Articular chondrocyte of knee joint (primary cell): ENCODE measurements at places on chromosomes 4 and X. TPM values are rescaled to one million over a fixed set of nuclear protein-coding genes. Genes with fewer than 3 reads are reported as not detected.

The UGT8 gene
- total RNA-seq, result not detected in 2 replicates

The MAGIX gene
- 2.8 and 3.1 TPM in 2 replicates for total RNA-seq

The LANCL3 gene
- 0.78 and 1.3 TPM in 2 replicates for total RNA-seq

The GLUD2 gene
- 1.2 and 2.3 TPM in 2 replicates for total RNA-seq

The CCDC120 gene
- total RNA-seq, result 0.91 and 1.5 TPM in 2 replicates

The AVPR2 gene
- not detected in 2 replicates for total RNA-seq

The GPAT3 gene
- total RNA-seq, result 0.26 and 1.2 TPM in 2 replicates

The TMSB15B gene
- total RNA-seq, result 2.4 and 3.4 TPM in 2 replicates

The CFI gene
- 25.5 and 59.7 TPM in 2 replicates for total RNA-seq

The ADH4 gene
- 0.13 and 0.32 TPM in 2 replicates for total RNA-seq
